Right ventricle myocardium superior (tissue), 1 donor: ENCODE measurements at places on chromosomes 5 and 9. TPM values are rescaled to one million over a fixed set of nuclear protein-coding genes. Genes with fewer than 3 reads are reported as not detected.
A peak's percentile ranks its signal among the peaks of the same experiment; 100 is the strongest.

- no peak for DNase-seq
Measured at GRCh38 chr5:122287101-122287500, 24.9 kb upstream of the SNCAIP start.

GRCh38 chr9:693201-694091 lies 148.1 kb upstream of the DMRT1 start:
- DNase-seq, result no peak

GRCh38 chr5:61330341-61330844 lies 1.7 kb upstream of the ZSWIM6 start:
- DNase-seq, result peak; percentile 57

The FRRS1L gene
- total RNA-seq, result 1.2 TPM

The RALGDS gene
- total RNA-seq, result 33.1 TPM

The TRMT10B gene
- total RNA-seq, result 3.7 TPM

The TMEM232 gene
- 3.2 TPM for total RNA-seq

The SLC36A2 gene
- 1.2 TPM for total RNA-seq

The SLC44A1 gene
- total RNA-seq, result 13.5 TPM

The C6 gene
- total RNA-seq, result 90.3 TPM

The TRAF1 gene
- 2.2 TPM for total RNA-seq

The ABLIM3 gene
- 131 TPM for total RNA-seq

The SLC1A3 gene
- total RNA-seq, result 93.8 TPM
